ENCODE measurements at places on chromosomes 12 and 14.

DNA sequence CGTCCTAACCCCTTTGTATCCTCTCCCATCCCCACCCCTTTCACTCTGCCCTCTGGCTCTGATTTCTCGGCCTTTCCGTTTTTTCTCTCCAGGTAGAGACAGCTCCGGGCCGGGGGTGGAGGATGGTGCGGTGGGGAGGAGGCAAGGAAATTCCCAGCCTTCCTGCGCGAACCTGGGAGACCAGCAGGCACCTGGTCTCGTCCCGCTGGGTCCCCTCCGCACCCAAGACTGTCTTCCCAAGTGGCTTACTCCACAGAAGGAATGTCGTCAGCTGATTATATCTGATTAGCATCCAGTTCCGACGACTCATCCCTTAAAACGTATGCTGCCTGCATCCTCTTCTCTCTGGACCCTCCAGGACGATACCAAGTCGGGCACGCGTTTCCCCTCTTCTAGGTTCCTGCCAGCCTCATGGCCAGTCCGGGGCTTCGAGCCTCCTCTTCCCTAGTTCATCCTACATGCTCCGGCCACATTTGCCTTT lies 42.2 kb upstream of the CAPRIN2 start:
- no peak for DNase-seq

- no peak for DNase-seq
These were observed 98.3 kb downstream of the TTC7B start for GRCh38 chr14:90717916-90718315.

DNA sequence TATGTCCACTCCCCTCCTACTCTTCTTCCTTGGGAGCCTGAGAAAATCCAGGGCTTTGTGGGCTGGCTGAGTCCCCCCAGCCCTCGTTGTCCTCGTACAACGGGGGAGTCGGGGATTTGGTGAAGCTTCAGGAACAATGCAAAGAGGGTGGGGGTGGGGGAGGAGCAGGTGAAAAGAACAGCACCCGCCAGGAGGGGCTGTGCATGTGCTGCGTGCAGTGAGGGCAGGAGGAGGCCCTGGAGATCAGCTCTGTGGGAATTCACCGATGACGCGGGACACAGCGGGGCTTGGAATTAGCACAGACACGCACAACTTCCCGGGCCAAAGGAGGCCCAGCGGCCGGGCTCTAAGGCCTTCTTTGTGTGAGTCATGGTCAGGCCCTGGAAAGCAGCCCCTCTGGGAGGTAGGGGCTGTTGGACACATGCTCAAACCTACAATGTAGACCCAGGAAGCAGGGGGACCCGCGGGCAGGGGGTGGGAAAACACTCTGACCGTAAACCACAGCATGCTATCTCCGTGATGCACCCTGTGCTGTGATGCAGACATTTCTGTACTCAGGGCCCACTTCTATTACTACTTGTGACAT lies 32.8 kb downstream of the RBM19 start:
- DNase-seq, result no peak

- DNase-seq, result no peak
These were observed 4.6 kb downstream of the PPM1A start for GRCh38 chr14:60253649-60254048.

GRCh38 chr14:79629411-79630287 lies 581.7 kb downstream of the DIO2 start:
- DNase-seq, result no peak

All from omental fat pad (tissue), 4 donors.